ENCODE measurements at places on chromosomes 4 and X.

GRCh38 chr4:137283737-137284136, 248.6 kb downstream of the PCDH18 start:
- peak; percentile 63 for ATAC-seq

GRCh38 chr4:127667772-127668171, 35.0 kb downstream of the INTU start:
- ATAC-seq, result no peak

DNA sequence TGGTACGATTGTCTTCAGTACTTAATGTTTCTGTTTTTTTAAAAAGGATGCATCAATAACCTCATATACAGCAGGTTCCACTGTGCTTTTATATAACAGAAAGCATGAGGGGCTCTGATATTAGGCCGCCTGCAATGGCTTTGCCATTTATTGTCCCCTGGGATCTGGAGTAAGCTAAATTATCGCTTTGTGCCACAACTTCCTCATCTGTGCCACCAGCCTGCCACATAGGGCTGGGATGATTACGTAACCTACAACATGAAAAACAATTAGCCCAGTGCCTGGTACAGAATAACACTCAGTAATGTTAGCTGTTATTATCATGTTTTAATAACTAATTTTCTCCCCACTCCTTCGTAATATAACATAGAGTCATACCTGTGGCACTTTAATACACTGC, 65.5 kb upstream of the TRIM2 start:
- ATAC-seq, result no peak

- ATAC-seq, result no peak
Observed at GRCh38 chr4:159224408-159224807, 121.5 kb downstream of the RAPGEF2 start.

GRCh38 chr4:79875344-79875899, 197.6 kb downstream of the ANTXR2 start:
- no peak for ATAC-seq

- peak; percentile 89 for ATAC-seq
Observed at GRCh38 chr4:48985976-48986653, at the start of gene CWH43. Gene CWH43, plus strand, starts transcription at chr4:48986275. Its CDS starts 155 bp downstream, at chr4:48986430.

- no peak for ATAC-seq
Observed at GRCh38 chr4:112418092-112418491, 97.9 kb downstream of the NEUROG2 start.

DNA sequence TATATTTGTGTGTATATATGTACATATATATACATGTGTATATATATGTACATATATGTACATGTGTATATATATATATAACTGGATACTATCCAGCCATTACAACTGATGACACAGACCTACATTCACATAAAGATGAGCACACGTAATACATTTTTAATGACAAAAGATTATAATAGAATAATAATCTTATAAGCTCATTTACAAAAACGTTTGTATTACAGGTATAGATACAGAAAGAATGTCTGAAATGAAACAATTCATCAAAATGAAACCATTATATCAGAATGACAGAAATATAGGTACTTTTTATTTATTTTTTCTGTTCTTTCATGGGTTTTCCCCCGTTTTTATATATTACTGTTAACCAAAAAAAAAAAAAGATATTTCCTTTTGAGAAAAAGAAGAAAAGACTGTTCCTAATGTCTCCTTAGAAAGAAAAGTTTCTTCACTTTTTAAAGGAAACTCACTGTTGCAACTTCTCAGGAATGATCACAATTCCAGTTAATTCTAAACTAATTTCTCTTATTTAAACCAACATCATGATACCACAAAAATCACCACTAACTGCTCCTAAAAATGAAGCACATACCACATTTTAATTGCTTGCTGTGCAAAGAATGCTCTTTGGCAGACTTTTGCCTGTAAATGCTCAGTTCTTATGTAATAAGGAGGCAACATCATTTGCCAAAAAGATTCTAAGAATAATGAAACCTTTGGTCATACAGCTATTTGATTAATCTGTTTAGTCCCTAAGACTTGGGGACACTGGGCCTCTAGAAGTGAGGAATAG, 18.9 kb downstream of the LEF1 start:
- no peak for ATAC-seq

DNA sequence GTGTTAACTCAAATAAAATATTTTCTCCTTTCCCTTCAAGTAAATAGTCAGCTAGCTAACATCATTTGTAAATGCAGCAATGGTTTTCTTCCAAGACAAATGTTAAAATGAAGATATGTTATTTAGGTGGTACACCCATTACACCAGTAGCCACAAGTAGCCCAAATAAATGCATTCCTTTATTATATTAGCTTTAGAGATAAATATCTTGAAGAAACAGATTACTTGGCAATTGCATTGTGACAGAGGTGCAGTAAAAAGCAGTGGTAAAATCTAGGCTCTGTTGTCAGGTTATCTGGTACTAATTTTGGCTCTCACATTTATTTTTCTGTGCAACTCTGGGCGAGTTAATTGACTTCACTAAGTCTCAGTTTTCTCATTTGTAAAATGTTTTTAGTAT, 193.0 kb downstream of the NAA11 start:
- no peak for ATAC-seq
